ENCODE measurements at places on chromosomes 16 and 17.
A peak's percentile ranks its signal among the peaks of the same experiment; 100 is the strongest.

DNA sequence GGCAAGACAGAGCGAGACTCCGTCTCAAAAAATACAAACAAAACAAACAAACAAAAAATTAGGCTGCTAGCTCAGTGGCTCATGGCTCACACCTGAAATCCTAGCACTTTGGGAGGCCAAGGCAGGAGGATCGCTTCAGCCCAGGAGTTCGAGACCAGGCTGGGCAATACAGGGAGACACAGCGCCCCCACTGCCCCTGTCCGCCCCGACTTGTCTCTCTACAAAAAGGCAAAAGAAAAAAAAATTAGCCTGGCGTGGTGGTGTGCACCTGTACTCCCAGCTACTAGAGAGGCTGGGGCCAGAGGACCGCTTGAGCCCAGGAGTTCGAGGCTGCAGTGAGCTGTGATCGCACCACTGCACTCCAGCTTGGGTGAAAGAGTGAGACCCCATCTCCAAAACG, 531 bp upstream of the CDH1 start:
- peaks cover 39% of the 10 kb centered on the region for H3K27me3 ChIP-seq
- no peak for DNase-seq
- peaks cover 1% of the 10 kb centered on the region for H3K36me3 ChIP-seq
- H3K4me1 ChIP-seq: peaks cover 7% of the 10 kb centered on the region

- H3K4me1 ChIP-seq: peaks cover 13% of the 10 kb centered on the region
- H3K36me3 ChIP-seq: peaks cover 3% of the 10 kb centered on the region
- H3K27me3 ChIP-seq: no peaks in the 10 kb centered on the region
- no peak overlapping the region for H3K27ac ChIP-seq
- H3K4me3 ChIP-seq: no peak overlapping the region
- DNase-seq: no peak
Observed at GRCh38 chr17:28846231-28846630, 3.6 kb upstream of the FAM222B start.

DNA sequence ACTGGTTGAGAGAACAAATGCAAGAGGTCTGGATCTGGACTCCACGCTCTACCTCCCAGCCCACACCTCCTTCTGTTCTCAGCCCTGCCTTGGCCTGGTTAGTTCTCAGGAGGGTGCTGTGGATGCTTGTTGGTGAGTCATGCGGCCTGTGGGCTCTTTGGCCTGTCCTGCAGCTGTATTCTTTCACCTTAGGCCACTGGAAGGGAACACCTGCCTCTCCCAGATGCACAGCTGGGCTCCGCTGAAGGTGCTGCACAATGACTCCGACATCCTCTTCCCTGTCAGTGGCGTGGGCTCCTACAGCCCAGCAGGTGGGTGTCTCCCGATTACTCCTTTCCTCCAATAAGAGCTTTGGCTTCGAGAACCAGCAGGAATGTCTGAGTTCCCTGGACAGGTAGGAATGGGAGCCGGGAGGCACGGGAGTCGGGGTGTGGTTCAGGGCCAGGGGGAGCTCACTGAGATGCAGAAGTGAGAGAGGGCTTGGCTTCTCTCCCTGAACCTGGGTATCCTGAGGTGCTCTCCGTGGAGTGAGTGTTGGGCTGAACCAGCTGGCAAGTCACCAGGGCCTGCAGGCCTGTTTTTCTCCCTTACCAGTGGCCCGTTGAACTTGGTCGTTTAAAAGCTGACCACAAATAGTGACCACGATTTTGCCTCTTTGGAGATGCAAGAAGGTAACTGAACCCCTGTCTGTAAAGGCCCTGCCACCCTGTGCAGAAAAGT, 85.0 kb downstream of the SNX29 start:
- H3K27ac ChIP-seq: no peak overlapping the region
- DNase-seq: no peak
- H3K36me3 ChIP-seq: no peaks in the 10 kb centered on the region

DNA sequence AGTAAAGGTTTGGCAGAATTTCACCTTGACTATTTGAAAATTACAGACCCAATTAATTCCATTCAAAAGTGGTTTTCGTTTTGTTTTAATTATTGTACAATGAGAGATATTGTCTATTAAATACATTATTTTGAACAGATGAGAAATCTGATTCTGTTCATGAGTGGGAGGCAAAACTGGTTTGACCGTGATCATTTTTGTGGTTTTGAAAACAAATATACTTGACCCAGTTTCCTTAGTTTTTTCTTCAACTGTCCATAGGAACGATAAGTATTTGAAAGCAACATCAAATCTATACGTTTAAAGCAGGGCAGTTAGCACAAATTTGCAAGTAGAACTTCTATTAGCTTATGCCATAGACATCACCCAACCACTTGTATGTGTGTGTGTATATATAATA, 72.6 kb downstream of the CDK12 start:
- H3K36me3 ChIP-seq: peaks cover 20% of the 10 kb centered on the region
- no peak for DNase-seq
- no peaks in the 10 kb centered on the region for H3K27me3 ChIP-seq
- no peak overlapping the region for H3K4me3 ChIP-seq

DNA sequence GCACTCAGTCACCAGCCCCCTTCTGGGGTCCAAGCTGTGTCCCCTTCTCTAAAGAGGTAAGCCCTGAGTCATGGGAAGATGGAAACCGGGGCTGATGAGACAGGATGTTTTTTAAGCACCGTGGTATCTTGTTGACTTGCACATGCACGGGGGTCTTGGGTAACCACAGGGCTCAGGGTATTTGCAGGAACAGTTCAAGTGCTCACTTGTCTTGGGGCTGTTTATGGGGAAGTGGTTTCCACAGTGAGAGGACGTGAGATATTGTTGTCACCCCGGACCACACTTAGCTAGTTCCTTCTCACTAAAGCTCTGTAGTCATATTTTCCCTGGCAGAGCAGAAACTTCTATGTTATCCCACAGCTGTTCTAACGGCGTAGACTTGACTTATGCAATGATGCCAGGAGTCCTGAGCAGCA, 7.7 kb downstream of the CCL3L1 start:
- H3K27ac ChIP-seq: peak overlapping the region; percentile 18
- no peaks in the 10 kb centered on the region for H3K36me3 ChIP-seq
- DNase-seq: peak; percentile 24
- peaks cover 25% of the 10 kb centered on the region for H3K27me3 ChIP-seq
- H3K4me1 ChIP-seq: peaks cover 29% of the 10 kb centered on the region
